ENCODE measurements at places on chromosomes 2 and 18. TPM values are rescaled to one million over a fixed set of nuclear protein-coding genes. Genes with fewer than 3 reads are reported as not detected.
A peak's percentile ranks its signal among the peaks of the same experiment; 100 is the strongest.

- DNase-seq = no peak
These were observed 49.3 kb upstream of the MCM6 start for GRCh38 chr2:135925571-135925970.

DNA sequence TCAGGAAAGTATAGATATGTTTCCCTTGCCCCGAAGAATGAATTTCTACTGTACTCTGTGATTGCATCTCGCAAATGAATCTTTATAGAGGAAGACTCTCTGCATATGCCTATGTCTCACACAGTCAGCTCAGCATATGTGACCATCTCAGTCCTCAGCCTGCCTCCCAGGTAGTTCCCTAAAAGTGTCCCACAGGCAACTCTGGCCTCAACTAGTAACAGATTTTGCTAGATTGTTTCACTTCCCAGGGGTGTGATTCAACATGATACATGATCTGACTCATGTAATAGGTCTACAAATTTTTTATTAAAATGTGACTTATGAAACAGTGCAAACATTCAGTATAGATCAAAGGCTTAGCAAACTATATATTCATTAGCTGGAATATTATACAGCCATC lies 296.6 kb upstream of the CRIM1 start:
- no peak for DNase-seq

DNA sequence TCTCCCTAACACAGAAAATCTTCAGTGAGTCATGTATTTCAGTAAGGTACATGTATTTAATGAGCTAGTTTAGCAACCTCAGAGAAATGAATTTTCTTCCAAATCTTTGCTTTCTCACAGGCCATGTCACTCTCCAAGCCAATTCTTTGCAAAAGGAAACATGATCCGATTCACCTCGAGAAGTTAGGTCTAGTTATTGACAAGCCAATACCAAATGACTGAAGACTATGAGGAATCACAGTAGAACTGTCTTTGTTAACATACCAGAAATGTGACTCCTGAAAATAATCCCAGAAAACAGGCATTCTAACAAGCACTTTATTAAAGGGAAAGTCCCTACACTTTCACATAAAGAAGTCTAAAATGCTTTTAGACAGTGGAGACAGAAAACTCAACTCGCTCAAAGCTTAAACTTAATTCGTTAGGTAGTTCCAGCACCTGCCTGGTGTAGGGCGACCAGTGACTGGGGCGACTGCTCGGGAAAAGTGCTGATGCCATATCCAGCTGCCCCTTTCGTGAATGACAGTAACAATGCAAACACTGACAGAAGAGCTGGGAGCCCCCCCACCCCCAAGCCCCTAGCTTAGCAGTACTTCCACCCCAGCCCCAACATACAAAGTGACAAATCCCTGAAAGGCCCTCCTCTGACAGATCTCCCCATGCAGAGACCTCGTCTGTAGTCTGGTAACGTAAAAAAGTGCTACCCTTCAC lies 1.8 kb downstream of the MEMO1 start:
- DNase-seq = peak; percentile 9

DNA sequence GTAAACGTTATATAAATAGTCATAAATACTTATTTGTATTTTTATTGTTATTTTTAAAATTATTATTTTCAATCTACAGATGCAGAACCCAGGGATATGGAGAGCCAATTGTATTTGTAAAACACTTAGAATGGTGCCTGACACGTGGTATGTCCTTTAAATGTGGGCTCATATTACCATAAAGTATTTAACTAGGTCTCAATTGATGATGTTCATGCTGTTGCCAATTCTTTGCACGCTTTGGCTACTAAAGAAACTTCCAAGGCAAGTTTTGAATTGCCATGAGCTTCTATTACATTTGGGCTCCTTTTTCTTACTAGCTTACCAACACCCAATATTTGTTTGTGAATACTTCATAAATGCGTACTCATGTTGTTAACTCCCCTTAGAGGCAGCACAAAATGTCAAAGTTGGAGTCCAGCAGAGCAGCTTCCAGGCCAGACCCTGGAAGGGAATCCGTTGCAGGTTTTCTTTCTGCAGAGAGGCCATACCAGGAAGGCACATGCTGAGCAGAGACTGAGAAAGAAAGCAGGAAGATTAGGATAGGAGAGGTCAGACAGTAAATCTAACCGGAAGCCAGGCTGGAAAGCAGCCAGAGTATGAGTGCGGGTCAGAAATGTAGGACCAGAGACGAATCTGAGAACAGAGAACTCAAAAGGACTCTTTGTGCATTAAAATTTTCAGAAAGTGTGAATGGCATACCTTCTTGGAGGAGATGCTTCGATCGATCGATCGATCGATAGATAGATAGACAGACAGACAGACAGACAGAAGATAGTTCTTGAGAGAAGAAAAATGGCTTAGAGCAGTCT lies 4.2 kb upstream of the NOSTRIN start:
- DNase-seq = peak; percentile 4

DNA sequence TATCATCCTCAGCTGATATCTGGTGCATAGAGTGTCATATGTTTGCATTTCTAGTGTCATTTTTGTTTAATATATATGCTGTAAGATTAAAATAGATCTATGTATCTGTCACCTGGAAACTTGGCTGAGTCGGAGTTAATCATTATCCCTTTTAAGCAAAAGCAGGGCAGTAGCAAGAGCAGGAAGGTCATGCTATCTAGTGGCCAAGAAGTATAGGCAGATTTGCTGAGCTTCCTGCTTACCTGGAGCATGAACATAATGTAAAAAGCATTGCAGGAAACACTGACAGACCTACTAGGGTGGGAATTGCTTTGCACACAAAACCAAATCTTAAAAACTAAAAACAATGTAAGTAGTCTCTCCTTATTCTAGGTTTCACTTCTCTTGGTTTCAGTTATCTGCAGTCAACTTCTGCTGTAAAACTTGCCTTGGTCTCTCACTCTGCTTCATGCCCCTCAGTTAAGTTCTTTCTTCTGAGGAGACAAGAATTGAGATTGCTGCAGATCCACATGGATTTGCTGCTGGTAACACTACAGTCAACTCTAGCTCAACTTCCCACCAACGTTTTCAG lies 295.3 kb downstream of the CDH7 start:
- DNase-seq = no peak

DNA sequence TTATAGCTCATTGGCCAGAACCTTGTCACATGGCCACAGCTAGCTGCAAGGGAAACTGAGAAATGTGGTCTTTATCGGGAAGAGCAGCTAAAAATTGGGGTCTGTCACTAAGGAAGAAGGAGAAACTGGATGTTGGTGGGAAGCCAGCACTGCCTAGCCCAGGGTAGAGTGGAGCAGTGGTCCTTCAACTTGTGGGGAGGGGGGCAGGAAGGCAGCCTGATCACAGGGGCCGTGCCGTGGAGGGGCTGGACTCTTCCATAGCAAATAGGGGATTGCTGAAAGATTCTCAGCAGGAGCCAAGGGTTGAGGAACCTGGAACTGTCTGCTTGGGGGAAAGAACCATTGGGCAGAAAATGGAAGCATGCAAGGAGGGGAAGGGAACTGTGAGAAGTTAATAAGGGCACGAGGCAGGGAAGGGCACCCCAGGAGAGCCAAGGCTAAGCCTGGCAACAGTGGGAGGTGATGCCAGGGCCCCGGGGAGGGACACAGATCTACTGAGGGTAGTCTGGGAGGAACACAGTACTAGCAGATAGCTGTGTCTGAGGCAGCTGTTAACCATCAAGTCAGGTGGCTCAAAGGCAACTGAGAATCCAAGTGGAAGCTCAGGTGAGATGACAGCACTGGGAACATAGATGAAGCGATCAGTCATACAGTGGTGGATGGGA lies 5.9 kb upstream of the NEURL3 start:
- DNase-seq = no peak

DNA sequence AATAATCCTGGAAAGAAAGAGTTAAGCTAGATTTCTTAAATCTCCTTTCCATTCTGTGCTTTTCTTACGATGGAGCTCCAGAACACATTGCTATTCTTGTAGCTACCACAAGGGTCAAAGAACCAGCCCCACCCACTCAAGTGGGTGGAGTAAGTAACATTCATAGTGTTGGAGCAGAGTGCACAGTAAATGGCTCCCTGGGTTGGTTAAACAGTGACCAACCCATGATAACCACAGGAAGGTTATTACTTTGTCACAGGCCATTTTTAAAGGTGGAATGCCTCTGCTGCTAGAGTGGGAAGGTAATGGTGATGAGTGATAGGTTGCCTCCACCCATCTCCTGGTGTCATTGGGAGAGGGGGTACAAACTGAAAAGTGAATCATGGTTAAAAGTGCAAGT lies 13.9 kb downstream of the ARPC2 start:
- DNase-seq = peak; percentile 52

GRCh38 chr18:52523566-52523965 lies 183.6 kb downstream of the DCC start:
- DNase-seq = no peak

GRCh38 chr2:54555318-54555837 lies 99.3 kb downstream of the SPTBN1 start:
- DNase-seq = no peak

GRCh38 chr2:224579411-224579810 lies 5.8 kb downstream of the CUL3 start:
- no peak for DNase-seq

- DNase-seq = no peak
These were observed 67.5 kb upstream of the SCG2 start for GRCh38 chr2:223669453-223670225.

- no peak for DNase-seq
These were observed 30.2 kb downstream of the GREB1 start for GRCh38 chr2:11563784-11564666.

The PLEKHH2 gene
- 17.6 TPM for total RNA-seq

The ADGRF3 gene
- not detected for total RNA-seq

The PRSS56 gene
- not detected for total RNA-seq

The ASXL3 gene
- total RNA-seq = not detected

The MFF gene
- total RNA-seq = 126 TPM

All from SK-MEL-5 (cell line).